ENCODE measurements at places on chromosomes 13 and 19.

DNA sequence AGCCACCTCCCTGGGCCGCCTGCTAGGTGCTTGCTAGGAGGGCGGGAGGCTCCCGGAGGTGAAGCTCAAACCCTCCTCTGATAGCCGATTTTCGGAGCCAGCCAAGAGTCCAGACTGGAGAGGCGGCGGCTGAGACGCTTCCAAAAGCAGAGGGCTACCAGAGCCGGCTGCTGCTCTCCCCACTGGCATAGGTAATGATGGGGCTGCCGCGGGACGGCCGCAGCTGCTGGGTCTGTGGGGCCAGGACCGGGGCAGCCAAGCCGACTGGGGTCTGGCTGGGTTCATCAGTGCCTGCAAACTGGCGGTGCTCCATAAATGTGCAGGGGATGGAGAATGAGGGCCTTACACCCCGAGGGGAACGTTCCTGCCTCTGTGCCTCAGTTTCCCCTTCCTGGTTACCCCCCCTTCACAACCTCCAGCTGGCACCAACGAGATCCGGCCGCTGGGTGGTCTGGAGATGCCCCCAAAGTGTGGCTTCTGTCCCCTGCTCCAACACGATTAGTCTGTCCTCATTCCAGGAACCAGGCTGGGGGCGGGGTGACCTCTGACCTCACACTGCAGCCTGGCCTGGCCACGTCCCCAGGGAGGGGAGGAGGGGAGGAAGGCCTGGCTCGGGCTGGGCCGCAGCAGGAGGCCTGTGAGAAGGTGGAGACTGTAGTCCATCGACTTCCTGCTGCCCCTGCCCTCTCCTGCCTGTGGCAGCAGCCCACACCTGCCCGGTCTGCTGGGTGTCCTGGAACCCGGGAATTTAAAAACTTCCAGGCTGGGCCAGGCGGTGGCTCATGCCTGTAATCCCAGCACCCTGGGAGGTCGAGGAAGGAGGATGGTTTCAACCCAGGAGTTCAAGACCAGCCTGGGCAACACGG is 3.8 kb upstream of the WDR18 start:
- no peak for DNase-seq

DNA sequence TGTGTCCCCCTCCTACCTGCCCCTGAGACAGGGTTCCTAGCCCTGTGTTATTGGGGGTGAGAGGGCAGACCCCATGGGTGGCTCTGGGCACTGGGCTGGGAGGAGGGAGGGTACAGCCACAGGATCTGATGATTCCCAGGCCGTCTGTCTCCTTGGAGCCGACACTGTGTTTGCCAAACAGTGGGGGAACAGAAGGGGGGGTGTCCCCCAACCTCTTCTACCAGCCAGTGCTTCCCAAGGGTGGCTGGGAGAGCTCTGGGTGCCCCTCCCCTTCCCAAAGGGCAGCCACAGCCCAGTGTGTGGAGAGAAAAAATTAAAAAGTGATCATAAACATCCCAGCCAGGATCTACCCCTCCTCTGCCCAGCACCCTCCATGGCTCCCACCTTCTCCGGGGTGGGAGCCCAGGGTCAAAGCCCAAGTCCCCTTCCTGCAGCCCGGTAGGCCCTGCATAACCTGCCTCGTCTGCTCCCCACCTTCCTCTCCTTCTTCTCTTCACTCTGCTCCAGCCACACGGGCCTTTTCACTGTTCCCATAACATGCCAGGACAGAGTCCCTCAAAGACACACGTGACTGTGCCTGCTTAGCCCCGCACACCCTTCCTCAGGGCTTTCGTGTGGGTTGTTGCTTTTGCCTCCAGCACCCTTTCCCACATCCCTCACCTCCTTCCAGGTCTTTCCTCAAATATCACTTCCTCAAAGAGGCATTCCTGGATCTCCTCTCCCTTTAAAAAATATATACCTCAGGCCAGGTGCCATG is 1.4 kb upstream of the PLIN4 start:
- DNase-seq = no peak

DNA sequence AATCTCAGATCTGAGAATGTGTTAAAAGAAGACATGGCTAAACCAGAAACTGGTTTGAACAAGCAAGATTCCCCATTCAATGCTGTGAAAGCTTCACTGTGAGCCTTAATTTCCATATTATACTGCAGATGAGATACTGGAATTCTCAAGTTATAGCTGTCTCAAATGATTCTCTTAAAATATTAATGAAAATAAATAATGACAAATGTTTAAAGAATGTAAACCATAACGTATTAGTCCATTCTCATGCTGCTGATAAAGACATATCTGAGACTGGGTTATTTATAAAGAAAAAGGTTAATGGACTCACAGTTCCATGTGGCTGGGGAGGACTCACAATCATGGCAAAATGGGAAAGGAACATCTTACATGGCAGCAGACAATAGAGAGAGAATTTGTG is 667.8 kb downstream of the SLITRK1 start:
- DNase-seq = no peak

- DNase-seq = no peak
Measured at GRCh38 chr13:46899801-46900200, 2.9 kb upstream of the HTR2A start.

DNA sequence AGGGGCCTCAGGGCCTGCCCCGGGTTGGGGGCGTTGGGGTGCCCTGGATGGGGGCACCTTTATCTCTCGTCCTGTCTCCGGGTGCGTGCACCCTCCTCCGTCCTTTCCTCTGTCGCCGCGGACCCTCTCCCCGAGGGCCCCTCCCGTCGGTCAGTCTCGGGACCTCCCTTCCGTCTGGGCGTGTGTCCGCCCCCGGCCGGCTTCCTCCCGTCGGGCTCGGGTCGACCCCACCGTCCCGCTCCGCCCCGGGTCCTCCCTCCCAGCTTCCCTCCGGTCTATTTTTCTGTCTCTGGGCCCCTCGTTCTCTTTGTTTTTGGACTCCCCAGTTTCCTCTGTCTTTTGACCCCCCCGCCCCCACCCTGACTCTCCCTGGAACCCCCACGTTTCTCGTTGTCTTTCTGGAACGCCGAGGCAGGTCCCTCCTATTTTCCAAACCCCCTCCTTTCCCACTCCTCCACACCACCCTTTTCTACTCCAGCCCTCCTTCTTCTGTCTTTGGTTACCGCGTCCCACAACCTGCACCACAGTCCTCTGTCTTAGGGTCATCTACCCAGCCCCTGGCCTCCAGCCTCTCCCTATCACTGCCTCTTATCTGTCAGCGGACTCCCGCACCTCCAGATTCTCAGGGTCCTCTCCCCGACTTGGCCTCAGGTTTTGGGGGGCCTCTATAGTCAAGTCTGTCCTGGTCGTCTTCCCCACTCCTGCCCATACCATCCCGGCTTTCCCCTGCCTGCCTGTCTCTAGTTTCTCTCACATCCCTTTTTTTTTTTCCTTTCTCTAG is 757 bp downstream of the EGLN2 start:
- DNase-seq = no peak

- DNase-seq = no peak
Measured at GRCh38 chr13:97226013-97226412, 3.9 kb downstream of the MBNL2 start.

GRCh38 chr19:8097198-8097597 is 44.6 kb downstream of the CCL25 start:
- DNase-seq = no peak

- DNase-seq = no peak
Measured at GRCh38 chr19:36950335-36951119, 34.4 kb downstream of the ZNF568 start.

DNA sequence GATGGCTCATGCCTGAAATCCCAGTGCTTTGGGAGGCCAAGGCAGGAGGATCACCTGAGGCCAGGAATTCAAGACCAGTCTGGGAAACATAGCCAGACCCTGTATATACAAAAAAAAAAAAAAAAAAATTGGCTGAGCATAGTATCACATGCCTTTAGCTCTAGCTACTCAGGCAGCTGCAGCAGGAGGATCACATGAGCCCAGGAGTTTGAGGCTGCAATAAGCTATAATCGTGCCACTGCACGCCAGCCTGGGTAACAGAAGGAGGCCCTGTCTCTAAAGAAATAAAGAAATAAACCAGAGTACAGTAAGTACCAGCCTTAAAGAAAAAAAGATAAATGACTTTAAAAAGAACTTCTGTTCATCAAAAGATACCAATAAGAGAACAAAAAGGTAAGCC is 52.9 kb downstream of the FAM124A start:
- no peak for DNase-seq

- no peak for DNase-seq
Measured at GRCh38 chr13:51221674-51222036, 543 bp upstream of the FAM124A start.

GRCh38 chr13:49814551-49815270 is 22.2 kb upstream of the KPNA3 start:
- no peak for DNase-seq

- DNase-seq = no peak
Measured at GRCh38 chr19:37695144-37695899, 24.2 kb downstream of the ZNF607 start.

DNA sequence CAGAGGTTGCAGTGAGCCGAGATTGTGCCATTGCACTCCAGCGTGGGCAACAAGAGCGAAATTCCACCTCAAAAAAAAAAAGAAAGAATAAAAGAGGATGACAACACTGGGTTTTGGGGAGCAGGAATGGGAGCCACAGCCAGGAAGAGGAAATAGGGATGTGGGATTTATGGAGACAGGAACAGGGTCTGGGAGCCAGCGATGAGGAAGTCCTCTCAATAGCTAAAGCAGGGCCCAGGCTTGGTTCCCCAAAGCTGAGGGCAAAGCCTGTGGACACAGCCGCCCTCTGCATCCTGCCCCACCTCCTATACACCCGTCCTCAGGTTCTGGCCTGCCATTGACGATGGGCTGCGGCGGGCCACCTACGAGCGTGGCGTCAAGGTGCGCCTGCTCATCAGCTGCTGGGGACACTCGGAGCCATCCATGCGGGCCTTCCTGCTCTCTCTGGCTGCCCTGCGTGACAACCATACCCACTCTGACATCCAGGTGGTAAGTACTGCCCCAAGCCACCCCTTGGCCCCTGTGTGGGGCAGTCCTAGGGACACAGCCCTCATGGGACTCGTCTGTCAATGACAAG is 13.6 kb downstream of the HIPK4 start:
- no peak for DNase-seq

GRCh38 chr13:110498327-110498726 is 63.2 kb downstream of the RAB20 start:
- no peak for DNase-seq

DNA sequence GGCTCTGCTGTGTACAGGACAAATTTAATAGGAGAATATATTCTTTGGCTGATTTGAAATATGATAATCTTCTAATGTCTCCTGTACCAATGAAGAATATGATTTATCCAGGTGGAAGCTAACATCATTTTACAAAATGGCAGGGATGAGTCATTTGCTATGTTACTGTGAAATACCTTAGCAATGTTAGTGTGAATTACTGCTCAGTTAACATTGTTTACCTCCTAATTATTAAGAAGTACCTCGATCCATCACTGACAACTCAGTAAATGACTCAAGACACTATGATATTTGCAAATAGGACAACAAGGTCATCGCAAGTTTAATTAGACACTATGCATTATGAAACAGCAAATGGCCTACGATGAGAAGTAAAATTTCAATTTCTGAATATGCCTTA is 309.1 kb upstream of the EDNRB start:
- no peak for DNase-seq

DNA sequence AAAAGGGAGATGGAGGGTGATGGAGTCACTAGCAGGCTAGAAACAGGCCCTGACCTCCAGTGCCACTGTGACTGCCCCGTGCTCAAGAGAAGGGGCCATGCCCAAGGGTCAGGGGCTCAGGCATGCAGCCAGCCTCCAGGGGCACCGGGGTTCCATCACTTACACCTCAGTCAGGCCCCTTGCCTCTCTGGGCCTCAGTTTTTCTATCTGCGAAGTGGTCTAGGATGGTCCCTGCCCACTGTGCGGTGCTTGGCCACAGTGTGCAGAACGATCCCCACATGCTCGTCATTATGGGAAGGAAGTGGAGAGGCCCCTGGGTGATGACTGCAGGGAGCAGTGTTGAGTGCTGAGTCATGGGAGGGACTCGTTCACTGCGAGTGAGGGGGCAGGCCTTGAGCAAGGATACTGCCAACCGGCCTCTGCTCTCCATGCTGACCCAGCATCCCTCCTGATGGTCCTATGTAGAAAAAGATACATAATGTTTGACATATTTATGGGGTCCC is 23.1 kb downstream of the TMED1 start:
- no peak for DNase-seq

DNA sequence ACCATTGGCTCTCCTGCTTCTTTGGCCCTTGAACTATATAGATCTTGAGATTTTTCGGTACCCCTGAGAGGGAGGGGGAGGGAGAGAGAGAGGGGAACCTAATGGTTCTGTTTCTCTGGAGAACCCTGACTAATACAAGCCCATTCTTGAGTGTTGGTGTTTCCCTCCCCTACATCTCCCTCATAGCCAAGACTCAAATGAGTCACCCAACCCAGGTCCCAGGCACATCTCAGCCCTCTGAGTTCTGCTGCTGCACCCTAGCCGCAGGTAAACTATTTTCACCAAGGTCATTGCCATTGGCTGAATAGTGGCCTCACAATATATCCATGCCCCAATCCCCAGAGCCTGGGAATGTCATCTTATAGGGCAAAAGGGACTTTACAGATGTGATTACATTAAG is 225.8 kb upstream of the MAB21L1 start:
- no peak for DNase-seq

- no peak for DNase-seq
Measured at GRCh38 chr19:11174336-11174735, 18.8 kb upstream of the SPC24 start.

GRCh38 chr19:47836038-47836437 is 14.3 kb downstream of the CRX start:
- no peak for DNase-seq

GRCh38 chr13:46339035-46339666 is 47.9 kb downstream of the RUBCNL start:
- no peak for DNase-seq

GRCh38 chr13:114043421-114044053 is 69.7 kb upstream of the C13orf46 start:
- DNase-seq = no peak

DNA sequence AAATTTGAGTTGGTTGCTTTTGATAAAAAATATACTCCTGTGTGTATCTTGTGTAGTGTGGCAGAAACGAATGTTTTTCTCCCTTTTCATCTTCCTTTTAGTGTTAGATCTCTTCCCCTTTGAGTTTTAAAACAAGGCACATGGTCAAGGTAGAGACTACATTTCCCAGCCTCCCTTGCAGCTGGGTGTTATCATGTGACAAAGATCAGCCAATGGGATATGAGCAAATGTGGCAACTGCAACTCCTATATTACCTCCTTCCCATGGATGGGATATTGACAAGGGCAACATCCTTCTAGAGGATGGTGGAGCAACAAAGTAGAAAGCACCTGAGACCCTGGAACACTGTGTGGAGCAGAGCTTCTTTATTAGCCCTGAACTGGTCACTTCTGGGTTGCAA is 42.4 kb downstream of the ADGRE3 start:
- no peak for DNase-seq

Data from stimulated activated CD8-positive, alpha-beta memory T cell treated with anti-CD3 and anti-CD28 coated beads, Interleukin-7, amount 100 ng/mL, for 48 hours (primary cell).